ENCODE measurements at places on chromosomes 5 and 9.

DNA sequence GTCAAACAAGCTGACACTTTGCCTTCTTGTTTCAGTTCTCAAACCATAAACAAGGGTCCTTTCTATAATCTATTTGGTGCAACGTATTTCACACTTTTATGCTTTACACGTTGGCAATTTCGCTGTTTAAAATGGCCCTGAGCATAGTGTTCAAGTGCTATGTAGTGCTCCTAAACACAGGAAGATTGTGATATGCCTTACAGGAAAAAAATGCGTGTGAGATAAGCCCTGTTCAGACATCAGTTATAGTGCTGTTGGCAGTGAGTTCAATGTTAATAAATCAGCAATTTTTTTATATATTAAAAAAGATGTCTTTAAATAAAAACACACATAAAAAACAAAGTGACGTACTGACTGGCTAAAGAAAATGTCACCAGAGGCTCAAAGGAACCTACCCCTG, 23.9 kb downstream of the CLINT1 start:
- no peak for DNase-seq

DNA sequence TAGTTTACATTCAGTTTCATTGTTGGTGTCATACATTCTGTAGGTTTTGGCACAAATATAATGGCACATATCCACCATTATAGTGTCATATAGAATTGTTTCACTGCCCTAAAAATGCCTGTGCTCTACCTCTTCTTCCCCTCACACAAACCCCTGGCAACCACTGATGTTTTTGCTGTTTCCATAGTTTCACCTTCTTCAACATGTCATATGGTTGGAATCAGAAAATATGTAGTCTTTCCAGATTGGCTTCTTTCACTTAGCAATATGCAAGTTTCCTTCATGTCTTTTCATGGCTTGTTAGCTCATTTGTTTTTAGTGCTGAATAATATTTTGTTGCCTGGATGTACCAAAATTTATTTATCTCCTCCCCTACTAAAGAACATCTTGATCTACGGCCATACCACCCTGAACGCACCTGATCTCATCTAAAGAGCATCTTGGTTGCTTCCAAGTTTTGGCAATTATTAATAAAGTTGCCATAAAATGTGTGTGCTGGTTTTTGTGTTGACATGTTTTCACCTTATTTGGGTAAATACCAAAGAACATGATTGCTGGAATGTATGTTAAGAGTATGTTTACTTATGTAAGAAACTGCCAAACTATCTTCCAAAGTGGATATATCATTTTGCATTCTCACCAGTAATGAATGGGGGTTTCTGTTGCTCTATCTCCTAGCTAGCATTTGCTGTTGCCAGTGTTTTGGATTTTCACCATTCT, 17.0 kb upstream of the CDK20 start:
- DNase-seq = no peak

- no peak for DNase-seq
Observed at GRCh38 chr5:88934439-88934838, 51.5 kb upstream of the MEF2C start.

DNA sequence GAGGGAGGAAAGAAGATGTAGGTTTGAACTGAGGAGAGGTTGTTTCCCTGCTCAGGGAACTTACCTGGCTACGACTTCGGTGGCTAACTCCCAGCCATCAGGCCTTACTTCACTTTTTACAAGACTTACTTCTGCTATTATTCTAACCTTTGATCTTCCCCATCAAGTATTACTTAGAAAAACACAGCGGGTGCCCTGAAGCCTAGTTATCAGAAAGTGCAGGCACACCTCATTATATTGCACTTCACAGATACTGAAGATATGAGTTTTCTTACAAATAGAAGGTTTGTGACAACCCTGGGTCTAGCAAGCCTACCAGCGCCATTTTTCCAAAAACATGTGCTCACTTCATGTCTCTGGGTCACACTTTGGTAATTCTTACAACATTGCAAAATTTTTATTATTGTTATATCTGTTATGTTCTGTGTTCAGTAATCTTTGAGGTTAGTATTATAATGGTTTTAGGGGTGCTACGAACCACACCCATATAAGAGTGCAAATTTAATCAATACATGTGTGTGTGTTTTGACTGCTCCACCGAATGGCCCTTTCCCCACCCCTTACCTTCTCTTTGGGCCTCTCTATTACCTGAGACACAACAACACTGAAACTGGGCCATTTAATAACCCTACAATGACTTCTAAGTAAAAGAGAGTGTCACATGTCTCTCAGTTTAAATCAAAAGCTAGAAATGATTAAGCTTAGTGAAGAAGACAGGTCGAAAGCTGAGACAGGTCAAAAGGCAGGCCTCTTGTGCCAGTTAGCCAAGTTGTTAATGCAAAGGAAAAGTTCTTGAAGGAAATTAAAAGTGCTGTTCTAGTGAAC, 2102.7 kb upstream of the WWC1 start:
- no peak for DNase-seq

GRCh38 chr5:124747791-124748686, 1.6 kb upstream of the ZNF608 start:
- DNase-seq = no peak
